ENCODE measurements at places on chromosomes 1 and 21. TPM values are rescaled to one million over a fixed set of nuclear protein-coding genes. Genes with fewer than 3 reads are reported as not detected.
A peak's percentile ranks its signal among the peaks of the same experiment; 100 is the strongest.

- no peak for DNase-seq
These were observed 505.8 kb downstream of the SMYD3 start for GRCh38 chr1:246001142-246001836.

- DNase-seq, result no peak
These were observed 95.6 kb downstream of the RGS2 start for GRCh38 chr1:192904438-192904895.

Gene LAMB3
- 0.21 TPM for total RNA-seq

Gene RSPO1
- not detected for total RNA-seq

DNA sequence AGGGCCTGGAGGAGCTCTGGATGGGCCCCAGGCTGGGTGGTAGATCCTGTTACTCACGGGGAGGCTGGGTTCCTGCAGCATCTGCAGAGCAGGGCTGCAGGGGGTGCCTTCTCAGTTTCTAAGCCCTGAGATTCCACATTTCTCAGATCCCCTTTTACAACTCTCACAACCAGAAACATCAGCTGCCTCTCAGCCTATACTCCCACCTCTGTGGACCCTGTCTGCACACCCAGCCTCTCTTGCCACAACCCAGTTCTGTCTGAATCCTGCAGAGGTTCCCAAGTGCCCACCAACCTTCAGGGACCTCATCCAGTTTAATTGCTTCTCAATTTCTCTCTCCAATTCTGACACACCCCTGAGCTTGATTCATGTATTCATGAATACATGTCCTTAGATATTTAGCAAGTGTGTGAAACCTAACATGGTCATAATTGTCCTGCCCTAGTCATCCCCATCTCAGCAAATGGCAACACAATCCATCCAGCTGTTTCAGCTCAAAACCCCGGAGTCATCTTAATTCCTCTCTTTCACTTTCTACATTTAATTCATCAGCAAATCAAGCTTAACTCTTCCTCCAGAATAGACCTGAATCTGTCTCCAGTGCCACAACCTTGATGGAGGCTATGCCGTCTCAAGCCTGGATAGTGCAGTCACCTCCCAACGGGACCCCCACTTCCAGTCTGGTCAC, 57.0 kb upstream of the NEK2 start:
- no peak for DNase-seq

GRCh38 chr1:100458661-100459357, 79.1 kb upstream of the GPR88 start:
- no peak for DNase-seq

DNA sequence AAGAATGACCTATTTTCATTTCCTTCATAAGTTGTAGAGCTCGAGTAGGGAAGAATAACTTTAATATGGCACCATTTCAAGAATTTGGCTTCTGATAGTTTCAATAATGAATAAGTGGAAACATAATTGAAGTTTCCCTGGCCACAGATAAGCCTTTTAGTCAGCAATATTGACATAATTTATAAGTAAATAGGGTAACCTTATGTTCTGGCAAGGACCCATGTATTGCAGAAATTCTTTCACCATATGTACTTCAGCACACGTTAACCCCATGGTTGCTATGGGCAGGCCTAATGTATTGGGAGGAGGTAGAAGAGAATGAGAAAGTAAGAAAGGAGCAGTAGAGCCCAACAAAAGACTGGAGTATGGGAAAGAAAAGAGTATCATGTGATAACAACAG, 25.4 kb downstream of the MDM4 start:
- no peak for DNase-seq

DNA sequence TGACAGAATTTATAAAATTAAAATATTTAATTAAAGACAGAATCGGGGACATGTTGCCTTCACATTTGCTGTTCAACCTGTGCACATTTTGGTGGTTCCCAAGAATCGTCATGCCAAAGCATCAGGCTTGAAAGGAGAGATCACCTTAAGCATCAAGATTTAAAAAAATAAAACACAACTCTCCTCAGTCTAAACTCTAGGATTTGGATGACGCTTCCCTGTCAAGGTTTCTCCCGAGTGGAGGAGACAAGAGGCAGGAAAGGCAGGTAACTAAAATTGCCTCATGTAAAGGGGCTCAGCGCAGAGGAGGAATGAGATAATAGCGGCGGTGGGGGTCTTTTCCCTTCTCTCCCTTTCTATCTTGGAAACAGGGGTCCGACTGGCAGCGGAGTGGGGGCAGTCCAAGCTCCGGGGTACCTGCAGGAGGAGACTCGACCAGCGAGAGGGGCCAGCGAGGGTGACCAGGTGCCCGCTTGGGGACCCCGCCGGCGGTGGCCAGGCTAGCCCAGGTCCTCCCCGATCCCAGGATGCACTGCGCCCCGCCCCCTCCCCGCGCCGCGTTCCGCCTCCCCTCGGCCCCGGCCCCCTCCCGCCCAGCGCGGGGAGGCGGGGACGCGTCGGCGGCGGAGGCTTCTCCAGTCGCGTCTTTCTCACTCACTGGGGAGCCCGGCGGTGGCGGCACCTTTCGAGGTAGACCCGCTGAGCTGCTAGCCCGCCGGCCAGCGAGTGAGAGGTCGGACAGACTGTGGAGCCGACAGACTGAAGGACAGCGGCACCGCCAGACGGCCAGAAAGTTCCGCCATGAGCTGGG, at the start of gene FNBP1L:
TSS of gene FNBP1L (plus strand) at position 638 of the 811 bp plus-strand sequence. CDS start at position 802, 164 bp downstream.
- DNase-seq, result peak; percentile 88

GRCh38 chr1:84711121-84711520, 20.9 kb upstream of the SSX2IP start:
- DNase-seq, result no peak

DNA sequence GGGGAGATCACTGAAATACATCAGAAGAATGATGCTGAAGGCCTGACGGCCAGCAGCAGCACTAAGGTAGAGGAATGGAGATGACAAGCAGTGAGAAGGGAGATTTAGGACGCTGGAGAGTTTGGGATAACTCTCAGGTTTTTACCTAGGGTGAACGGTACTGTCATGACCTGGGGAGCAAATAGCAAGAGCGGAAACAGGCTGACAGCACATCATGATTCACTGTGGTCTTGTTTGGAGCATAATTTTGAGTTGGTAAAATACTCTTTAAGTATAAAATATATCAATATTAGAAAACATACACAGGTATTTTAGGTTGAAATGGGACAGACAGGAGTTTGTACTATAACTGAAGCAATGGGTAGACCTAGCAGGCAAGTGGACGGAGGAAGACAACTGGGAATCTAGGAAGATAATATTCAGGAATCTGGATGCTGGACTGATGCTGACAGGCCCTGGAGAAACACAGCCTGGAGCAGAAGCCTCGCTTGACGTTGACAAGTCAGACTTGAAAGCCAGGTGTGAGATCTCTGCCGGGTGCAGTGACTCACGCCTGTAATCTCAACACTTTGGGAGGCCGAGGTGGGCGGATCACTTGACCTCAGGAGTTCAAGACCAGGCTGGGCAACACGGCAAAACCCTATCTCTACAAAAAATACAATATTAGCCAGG, 33.3 kb downstream of the ALG14 start:
- no peak for DNase-seq

Gene ACOT7
- total RNA-seq, result 35.1 TPM

DNA sequence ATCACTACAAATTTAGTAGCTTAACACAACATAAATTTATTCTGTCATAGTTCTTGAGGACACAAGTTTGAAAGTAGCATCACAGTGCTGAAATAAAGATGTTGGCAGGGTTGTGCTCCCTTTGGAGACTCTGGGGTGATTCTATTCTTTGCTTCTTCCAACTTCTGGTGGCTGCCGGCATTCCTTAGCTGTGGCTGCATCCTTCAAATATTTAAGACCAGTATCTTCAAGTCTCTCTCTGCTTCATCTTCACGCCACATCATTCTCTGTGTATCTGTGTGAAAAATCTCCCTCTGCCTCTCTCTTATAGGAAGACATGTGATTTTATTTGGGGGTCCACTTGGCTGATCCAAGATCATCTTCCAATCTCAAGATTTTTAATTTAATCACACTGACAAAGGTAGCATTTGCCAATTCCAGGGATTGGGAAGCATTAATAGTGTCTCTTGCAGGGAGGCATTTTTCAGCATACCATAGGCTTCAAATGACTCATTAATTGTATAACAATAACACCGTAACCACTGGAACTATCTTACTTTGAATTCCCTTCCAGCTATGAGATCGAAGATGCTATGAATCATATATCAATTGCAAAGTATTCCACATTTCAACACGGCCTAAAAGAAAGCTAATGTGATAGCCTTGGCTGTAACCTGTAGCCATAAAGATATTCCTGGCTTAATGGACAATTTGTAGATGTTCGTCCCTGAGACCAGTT, 74.6 kb downstream of the DPT start:
- DNase-seq, result no peak

GRCh38 chr1:30286241-30286987, 437.0 kb downstream of the MATN1 start:
- no peak for DNase-seq

Gene TMEM200B
- total RNA-seq, result 0.95 TPM

GRCh38 chr21:20591284-20591683, 406.9 kb upstream of the NCAM2 start:
- no peak for DNase-seq

GRCh38 chr1:65469126-65469888, 48.8 kb downstream of the LEPR start:
- DNase-seq, result no peak

Gene AHDC1
- 48.0 TPM for total RNA-seq

DNA sequence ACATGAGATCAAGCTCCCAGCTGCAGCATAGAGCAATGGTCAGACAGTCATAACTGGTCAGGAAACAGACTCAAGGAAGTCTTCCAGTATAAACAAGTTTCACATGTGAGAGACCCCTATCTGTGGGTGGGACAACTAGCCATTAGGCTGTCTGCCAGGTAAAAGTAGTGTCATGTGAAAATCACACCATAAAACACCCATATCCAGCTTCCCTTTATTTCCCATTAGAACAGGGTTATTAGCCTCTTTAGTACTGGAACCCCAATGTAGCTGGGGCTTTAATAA, 426.7 kb downstream of the KCNT2 start:
- no peak for DNase-seq

DNA sequence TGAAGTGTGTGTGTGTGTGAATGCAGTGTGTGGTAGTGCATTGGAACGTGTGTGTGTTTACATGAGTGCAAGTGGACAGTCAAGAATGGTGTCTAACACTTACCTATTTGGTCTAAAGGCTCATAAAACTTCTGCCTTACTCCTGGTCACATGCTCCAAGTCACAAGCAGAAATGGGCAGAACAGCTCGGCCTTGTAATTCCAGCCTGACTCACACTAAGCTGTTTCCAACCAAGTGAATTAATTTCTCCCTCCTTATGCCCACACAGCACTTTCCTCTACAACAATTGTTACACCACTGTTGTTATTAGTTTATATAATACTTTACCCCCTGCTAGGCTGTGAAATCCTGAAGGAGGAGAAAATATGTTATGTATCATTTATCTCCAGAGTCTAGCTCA, 43.8 kb downstream of the DDR2 start:
- DNase-seq, result no peak

DNA sequence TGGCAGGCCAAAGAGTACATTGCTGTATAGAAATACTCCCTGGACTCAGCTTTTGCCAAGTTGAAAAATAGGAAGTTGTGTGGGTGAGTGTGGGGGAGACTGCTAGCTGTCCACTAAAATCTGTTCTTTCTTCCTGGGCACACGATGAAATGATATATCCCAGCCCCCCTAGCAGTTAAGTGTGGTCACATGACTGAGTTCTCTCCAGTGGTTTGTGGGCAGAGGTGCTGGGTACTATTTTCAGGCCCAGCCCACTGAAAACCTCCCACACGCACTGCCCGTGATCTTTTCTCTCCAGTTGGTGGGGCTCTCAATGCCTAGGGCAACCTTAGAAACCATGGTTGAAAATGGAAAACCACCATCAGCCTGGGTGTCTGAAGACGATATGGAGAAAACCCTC, 119.7 kb upstream of the LMO4 start:
- no peak for DNase-seq

GRCh38 chr1:204198348-204199340, 2.4 kb upstream of the KISS1 start:
- DNase-seq, result peak; percentile 21

DNA sequence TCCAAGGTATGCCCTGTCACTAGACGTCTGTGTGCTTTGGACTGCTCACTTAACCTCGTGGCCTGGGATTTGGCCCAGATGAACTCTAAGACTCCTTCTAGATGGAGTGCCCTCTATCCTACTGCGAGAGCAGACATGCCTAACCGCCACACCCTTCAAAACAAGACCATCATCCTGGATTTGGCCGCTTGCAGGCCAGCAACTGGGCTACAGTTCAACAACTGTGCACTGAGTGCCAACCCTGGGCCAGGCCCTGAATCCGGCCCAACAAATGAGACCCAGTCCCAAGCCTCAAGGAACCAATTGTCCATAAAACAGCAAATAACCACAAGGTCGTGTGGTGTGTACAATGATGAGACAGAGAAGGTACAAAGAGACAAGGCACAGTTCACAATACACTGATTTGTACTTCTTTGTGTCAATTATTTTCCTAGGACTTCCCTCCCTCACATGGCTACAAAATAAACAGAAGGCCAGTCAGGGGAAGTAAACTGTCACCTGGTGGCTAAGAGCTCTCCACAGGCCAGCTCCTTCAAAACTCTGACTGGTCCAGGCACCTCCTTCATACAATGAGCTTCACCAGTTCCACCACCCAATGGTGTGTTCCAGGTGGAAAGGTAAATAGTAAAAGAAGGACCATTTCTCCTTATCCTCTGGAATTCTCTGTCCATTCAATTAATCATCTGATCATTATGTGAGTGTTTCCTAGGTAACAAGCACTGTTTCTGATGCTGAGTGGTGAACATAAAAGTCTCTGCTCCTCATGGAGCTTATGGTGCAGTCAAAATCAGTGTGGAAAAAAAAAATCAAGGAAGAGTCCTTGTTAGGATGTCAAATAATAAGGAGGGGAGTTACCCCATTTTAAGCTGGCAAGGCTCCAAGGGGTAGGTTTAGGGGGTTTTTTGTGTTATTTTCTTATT, 60.4 kb downstream of the CAPZB start:
- DNase-seq, result no peak

Gene NPHS2
- total RNA-seq, result not detected

- no peak for DNase-seq
These were observed 27.1 kb downstream of the KCNK1 start for GRCh38 chr1:233641029-233641428.

GRCh38 chr1:63693944-63694571, 79.8 kb upstream of the ROR1 start:
- no peak for DNase-seq

DNA sequence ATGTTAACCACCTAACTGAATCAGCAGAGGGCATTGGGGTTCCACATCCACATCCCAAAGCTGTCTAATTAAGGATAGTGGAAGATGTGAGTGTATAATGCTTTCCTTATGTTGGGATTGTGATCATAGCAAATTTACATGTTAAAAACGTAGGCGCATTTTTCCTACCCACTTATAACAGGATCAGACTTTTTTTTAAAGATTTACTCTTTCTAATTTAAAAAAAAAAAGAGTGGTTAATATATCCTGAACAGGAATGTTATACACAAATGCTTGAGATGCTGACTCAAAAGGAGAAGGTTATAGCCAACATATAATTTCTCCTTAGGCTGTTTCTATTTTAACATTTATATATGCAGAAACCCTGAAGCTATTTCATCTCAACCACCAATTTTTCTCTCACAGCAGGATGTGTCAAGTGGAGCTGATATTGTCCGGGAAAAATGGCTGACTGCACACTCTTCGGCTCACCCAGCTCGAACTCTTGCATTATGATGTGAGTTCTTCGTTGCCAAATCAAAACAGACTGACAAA, 40.3 kb downstream of the RGS5 start:
- DNase-seq, result no peak

Gene ITLN1
- not detected for total RNA-seq
